ENCODE measurements at places on chromosomes 7 and 10. TPM values are rescaled to one million over a fixed set of nuclear protein-coding genes. Genes with fewer than 3 reads are reported as not detected.

GRCh38 chr7:149216402-149216801, 21.1 kb downstream of the ZNF282 start:
- no peak for DNase-seq

- DNase-seq: no peak
These were observed 3.6 kb downstream of the PDSS1 start for GRCh38 chr10:26700884-26701630.

DNA sequence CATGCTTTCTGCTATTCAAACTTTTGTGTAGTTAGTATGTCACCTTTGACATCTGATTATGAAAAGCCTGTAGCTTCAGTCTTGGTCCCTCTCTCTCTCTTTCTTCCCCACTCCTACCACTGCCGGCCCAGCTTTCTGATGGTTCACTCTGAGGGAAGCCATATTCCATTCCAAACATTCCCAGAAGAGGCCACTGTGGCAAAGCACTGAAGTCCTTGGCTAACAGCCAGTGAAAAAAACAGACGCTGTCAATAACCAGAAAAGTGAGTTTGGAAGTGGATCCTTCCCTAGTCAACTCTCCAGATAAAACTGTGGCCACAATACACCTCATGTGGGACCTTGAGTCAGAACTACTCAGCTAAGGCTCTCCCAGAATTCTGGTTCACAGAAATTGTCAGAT, 950.7 kb upstream of the PHF14 start:
- no peak for DNase-seq

CH25H gene
- not detected for total RNA-seq

TUBGCP2 gene
- 21.6 TPM for total RNA-seq

DNA sequence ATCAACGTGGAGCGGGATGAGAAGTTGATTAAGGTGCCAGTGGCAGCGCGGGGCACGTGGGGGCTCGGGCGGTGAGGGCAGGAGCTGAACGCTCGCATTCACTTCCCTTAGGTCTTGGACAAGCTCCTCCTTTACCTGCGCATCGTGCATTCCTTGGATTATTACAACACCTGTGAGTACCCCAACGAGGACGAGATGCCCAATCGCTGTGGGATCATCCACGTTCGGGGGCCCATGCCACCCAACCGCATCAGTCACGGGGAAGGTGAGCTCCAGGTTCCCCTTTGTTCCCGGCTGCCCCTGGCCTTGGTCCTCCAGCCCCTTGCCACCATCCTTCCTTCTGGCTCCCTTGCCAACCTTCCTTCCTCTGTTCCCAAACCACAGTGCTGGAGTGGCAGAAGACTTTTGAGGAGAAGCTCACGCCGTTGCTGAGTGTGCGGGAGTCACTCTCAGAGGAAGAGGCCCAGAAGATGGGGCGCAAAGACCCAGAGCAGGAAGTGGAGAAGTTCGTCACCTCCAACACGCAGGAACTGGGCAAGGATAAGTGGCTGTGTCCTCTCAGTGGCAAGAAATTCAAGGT, 2.5 kb downstream of the UFSP1 start:
- DNase-seq: no peak

- DNase-seq: peak; percentile 33
These were observed 16.2 kb upstream of the TES start for GRCh38 chr7:116194115-116194514.

TMEM248 gene
- 150 TPM for total RNA-seq

DNA sequence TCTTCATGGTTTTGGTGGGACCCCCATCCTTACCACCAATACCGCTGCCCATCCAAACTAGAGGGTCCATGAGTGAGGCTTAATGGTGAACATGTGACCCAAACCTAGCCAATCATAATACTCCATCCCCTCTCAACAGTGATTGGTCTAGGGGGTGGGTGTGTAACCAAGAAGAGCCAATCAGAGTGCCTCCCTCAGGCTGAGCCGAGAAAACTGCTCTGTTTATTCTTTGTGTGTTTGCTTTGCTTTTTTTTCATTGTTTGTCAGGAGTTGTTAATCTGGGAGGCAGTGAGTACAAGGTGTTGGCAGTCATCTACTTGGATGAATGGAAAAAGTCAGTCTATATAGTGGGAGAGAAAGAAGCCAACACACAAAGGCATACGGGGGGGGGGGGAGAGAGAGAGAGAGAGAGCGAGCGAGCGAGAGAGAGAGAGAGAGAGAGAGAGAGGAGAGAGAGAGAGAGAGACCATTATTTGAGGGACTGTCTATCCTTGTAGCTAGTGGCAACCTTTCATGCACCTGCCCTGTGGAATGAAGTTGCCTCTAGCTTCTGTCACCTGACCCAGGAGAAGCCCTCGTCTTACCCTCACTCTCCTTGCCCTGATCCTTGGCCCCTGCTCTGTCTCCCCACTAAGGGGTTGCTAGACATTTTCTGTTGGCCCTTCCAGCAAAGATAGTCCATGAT, 441.7 kb downstream of the TYW1 start:
- no peak for DNase-seq

GRCh38 chr7:103432712-103433111, 13.3 kb downstream of the SLC26A5 start:
- peak; percentile 48 for DNase-seq

TNS3 gene
- 58.3 TPM for total RNA-seq

GRCh38 chr10:73889014-73889413, 14.7 kb upstream of the CAMK2G start:
- DNase-seq: peak; percentile 90

DNA sequence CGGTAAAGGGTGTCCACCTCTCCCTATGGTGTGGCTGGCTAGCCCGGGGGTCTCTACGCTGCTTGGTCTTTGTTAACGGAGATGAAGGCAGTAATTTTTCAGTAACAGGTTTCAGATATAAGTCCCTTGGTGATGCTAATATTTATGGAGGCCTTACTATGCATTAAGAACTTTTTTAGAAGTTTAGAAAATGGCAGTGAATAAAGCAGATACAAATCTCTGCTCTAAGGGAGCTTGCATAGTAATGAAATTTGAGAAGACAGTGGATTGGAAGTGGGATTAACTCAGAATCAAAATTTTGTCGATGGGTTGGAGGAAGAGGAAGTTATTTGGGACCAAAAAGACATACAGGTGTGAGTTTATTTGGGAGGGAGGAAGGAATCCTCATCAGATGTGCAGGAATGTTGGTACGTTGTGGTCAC, 445 bp downstream of the SSBP1 start:
- DNase-seq: no peak

DNA sequence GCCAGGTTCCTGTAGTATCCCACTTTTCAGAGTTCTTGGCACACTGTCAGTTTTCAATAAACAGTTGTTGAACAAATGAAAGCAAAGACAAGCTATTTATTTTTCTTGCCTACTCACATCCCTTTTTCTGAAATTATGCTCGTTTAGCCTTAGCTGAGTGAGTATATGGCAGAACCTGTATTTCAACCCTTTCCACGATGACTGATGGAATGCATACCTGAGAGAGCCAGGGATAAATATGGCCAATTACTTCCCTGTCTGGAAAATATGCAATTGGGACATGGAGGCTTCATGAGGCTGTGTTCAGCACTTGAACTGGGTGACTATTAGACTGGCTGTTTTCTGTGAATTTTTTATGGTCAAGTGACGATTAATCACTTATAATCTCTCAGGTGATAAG, 144.5 kb upstream of the POT1 start:
- no peak for DNase-seq

DNA sequence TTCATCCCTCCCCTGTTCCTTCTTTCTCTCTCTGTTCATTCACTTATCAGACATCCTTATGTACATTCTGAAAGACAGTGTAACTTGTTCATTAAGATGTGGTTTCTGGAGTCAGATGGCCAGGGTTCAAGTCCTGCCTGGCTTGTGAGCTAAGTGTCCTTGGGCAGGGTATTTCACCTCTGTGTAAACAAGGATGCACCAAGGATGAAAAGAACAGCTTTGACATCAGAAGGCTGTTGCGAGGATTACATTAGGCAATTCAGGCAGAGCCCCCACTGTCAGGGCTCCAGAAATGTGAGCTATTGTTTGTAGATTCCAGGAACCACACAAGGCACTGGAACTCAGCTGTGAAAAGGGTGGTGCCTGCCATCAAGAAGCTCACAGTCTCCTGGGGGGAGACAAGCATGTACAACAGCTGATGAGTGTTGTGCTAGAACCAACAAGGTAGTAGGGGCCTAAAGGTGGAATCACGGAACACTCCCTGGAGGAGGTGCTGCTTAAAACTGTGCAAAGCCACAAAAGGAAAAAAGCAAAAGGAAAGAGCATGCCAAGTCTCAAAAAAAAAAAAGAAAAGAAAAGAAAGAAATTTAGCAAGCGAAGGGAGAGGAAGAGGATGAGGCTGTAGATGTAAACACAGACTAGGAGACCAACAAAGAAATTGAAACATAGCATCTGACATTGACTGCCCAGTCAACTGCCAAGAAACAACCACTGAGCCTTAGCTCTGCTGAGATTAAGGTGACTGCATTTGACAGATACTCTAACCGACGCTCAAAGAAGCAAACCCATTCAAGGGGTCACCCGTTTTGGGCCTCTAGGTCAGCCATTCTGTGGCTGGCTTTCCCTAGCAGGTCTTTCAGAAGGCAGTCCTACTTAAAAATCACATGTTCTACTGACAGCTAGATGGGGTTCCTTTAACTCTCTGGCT, 12.5 kb downstream of the PDLIM1 start:
- DNase-seq: no peak

- peak; percentile 42 for DNase-seq
These were observed 81.8 kb downstream of the PAX2 start for GRCh38 chr10:100826983-100827818.

- no peak for DNase-seq
These were observed 1.2 kb upstream of the SLIT1 start for GRCh38 chr10:97186911-97187310.

- DNase-seq: no peak
These were observed 666.0 kb upstream of the LRRTM3 start for GRCh38 chr10:66259836-66260235.

DNA sequence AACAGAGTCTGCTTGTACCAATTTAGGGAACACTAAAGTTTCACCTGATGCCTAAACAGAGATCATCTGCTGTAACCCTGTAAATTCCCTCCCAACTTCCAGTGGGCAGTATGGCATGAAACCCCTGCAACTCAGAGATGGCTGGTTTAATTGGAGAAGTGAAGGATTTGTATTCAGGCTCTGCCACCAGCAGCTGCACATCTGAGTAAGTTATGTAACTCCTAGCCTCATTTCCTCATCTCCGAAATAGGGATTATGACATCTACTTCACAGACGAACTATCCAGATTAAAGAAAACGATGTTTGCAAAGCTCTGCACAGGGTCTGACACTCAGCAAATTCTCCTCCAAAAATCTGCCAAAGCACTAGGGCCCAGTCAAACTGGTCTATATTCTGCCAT, 493.0 kb downstream of the KCNMA1 start:
- no peak for DNase-seq

DNA sequence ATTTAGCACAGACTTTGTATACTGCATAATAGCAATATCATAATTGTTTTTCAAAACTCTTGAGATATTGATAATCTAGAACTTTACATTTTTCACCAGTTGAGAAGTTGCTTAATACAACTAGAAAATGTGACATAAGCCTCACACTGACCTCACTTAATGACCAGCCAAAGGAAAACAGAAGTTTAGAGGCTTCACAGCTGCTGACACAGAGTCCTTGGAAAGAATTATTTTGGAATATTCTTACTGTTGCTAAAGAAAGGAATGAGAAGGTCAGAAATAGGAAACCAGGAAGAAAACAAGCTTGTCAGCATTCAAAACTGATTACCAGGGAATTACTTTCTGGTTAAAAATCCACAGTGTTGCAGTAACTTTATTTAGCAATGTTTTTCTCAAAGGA, 35.5 kb upstream of the WASL start:
- no peak for DNase-seq

GRCh38 chr10:78433766-78434535, 400.3 kb downstream of the RPS24 start:
- no peak for DNase-seq

- DNase-seq: no peak
These were observed 37.3 kb downstream of the SHH start for GRCh38 chr7:155774947-155775346.

DNA sequence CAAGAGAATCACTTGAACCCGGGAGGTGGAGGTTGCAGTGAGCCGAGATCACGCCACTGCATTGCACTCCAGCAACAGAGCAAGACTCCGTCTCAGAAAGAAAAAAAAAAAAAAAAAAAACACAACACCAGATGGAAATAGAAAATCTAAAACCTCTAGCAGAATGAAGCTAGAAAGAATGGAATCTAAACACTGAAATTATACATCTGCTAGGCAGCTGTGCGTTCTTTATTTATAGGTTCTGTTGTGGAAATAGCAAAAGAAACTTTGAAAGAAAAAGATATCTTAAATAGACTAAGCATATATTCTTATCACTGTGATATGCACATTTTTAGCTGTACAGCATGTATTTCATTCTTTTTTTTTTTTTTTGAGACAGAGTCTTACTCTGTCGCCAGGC, 17.1 kb downstream of the BMPR1A start:
- no peak for DNase-seq

DNA sequence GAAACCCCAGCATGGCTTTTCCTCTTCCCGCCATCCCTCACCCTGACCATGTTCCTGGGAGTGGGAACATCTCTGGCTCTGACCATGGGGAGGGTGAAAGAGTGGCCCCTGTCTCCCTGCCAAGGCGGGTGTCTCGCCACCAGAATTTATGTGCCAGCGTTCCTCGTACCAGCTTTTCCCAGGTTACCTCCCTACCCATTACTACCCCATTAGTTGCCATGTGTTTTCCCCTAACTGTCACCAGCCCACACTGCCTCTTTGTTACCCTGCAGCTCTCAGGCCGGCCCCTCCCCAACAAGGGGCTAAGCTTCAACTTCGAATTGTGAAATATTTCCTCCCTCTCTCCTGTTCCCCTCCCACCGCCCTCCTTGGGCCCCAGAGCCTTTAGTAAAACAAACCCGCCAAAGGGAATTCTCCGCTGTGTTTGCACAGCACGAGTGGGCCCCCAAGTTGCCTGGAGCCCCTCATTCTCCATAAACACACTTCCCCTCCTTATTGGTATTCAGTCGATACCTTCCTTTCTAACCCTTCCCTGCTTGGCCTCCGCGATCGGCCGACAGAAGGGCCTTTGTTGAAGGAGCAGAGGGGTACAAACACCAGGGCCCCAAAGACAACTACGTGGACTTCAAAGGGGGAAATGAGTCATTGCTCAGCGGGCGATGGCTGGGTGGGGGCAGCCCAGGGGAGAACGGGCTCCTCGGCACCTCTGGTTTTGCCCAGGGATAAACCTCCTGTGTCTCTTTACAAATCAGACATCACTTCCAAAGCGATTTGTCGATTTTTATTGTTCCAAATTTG, 45.5 kb downstream of the SLIT1 start:
- peak; percentile 25 for DNase-seq

DNA sequence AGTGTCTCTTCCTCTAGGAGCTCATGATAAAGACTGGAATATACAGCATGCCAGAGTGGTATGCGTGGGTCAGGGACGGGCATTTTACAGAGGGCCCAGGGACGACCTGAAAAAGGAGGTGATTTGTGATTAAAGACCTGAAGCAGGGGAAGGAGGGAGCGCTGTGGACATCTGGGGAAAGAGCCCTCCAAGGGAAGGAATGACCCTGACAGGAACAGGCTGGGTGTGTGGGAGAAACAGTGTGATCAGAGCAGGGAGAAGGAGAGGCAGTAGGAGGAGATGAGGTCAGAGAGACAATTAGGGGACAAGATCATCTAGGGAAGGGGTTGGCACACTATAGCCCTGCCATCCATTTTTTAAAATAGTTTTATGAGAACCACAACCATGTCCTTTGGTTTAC, 3.4 kb upstream of the RASSF4 start:
- no peak for DNase-seq

- DNase-seq: no peak
These were observed 21.5 kb downstream of the AKR1C8 start for GRCh38 chr10:5163487-5163886.

SPAG6 gene
- 0.74 TPM for total RNA-seq

PFKP gene
- 183 TPM for total RNA-seq

Data from Daoy (cell line).